ENCODE measurements at places on chromosomes 3 and 15. TPM values are rescaled to one million over a fixed set of nuclear protein-coding genes. Genes with fewer than 3 reads are reported as not detected.
A peak's percentile ranks its signal among the peaks of the same experiment; 100 is the strongest.

DNA sequence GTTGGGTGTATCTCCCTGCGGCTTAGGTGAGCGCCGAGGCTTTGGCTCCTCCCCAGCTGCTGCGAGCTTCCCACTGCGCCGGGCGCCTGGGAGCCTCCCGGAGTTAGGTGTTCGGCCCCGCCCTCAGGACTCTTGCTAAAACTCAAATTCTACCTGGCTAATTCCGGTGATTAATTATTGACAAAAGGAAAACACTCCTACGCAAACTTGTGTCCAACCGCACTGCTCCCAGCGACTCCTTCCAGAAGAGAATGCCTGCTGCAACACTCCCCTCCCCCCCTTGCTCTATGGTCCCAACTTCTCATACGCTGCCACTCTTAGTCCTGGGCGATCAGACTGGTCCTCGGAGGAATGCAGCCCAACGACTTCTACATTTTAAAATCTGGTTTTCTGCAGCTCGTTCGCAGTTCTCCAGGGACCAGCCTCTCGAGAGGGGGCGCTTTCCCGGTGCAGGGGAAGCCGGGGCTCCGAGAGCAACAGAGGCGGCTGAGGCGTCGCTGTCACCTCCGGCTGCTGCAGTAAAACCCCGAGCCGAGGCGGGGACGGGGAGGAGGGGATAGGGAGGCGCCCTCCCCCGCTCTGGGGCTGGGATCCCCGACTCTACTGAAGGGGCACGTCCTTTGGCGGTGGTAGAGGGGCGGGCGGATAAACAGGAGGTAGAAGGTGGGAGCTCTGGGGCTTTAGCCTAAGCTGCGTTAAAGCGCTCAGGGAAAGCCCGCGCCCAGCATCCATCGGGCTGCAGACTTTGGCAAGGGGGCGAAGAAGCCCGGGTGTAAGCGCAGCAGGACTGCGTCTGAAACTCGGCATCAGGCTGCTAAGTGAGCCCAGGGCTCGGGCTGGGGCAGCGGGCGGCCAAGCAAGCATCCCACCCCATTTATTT, at the start of gene SPTSSB:
SPTSSB (minus strand) TSS at position 77 of the 880 bp plus-strand sequence. CDS start 25,194 bp downstream, outside the sequence.
- peak; percentile 24 for DNase-seq

DNA sequence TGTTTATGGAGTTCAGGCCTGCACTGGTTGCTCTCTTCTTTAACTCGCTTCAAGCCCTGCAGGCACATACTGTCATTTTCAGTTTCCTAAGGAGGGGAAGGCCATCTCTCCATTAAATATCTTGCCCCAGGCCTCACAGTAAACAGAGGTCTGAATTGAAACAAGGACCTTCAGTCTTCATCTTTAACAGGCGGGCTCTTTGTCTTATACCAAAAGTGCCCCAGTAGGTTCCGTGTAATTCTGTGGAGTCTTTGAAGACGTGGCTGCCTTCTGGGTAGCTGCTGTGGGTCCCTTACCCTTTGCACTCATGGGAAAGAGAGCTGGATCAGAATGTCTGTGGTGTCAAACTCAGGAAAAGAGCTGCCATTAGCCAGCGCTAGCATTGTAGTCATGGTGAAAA, 161.2 kb downstream of the APBA2 start:
- DNase-seq = no peak

GRCh38 chr3:44436181-44436580, 41.3 kb downstream of the ZNF445 start:
- no peak for DNase-seq

GRCh38 chr15:38072348-38073177, 138.1 kb downstream of the TMCO5A start:
- DNase-seq = peak; percentile 80

DNA sequence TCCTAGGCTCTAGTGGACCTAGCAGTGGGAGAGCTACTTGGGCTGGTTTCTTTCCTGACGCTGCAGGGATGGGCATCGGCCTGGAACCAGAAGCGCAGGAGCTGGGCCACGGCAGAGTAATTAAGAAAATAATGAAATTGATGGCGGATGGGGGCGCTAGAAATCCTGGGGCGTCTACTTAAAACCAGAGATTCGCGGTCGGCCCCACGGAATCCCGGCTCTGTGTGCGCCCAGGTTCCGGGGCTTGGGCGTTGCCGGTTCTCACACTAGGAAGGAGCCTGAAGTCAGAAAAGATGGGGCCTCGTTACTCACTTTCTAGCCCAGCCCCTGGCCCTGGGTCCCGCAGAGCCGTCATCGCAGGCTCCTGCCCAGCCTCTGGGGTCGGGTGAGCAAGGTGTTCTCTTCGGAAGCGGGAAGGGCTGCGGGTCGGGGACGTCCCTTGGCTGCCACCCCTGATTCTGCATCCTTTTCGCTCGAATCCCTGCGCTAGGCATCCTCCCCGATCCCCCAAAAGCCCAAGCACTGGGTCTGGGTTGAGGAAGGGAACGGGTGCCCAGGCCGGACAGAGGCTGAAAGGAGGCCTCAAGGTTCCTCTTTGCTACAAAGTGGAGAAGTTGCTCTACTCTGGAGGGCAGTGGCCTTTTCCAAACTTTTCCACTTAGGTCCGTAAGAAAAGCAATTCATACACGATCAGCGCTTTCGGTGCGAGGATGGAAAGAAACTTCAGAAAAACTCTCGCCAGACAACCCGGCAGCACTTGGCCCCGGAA, 6.1 kb downstream of the SOX14 start:
- DNase-seq = no peak

DNA sequence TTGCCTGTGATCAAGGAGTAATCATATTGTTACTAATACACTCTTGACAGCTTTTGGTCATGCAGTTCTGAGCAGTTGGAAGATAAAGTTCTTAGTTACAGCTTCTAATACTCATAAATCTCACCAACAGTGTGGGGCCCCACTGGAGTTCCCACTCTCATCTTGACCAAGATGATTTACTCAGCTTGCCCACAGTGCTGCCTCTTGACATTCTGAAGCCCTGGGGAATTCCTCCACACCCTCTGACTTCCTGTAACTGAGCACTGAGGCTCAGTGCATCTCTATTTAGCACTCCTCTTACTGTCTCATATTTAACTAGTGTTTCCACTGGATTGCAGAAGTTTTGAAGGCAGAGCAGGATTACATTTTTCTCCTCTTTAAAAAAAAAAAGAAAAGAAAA, 1.9 kb upstream of the ARL6IP5 start:
- peak; percentile 66 for DNase-seq

GRCh38 chr3:155097009-155097349, 16.9 kb downstream of the MME start:
- DNase-seq = no peak

- no peak for DNase-seq
These were observed 3.8 kb downstream of the USP3 start for GRCh38 chr15:63507878-63508818.

DNA sequence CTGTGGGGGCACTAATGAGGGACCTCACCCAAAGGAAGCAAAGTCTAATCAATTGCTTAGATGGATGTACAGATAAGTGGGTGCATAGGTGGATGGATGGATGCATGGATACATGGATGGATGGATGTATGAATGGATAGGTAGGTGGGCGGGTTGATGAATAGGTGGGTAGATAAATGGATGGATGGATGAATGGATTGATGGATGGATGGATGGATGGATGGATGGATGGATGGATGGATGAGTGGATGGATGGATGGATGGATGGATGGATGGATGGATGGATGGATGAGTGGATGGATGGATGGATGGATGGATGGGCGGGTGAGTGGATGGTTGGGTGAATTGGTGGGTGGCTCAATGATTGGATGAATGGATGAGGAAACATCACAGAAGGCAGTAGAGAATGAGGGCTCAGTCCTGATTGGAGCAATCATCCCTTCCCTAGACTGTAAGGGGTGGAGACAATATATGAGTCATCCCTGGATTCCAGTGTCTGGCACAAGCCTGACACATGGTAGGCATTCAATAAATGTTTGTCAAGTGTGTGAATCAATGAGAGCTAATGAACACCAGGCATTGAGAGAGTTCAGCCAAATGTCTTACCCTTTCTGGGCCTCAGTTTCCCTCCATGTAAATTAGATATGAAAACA, 40.4 kb upstream of the PXYLP1 start:
- DNase-seq = no peak

DNA sequence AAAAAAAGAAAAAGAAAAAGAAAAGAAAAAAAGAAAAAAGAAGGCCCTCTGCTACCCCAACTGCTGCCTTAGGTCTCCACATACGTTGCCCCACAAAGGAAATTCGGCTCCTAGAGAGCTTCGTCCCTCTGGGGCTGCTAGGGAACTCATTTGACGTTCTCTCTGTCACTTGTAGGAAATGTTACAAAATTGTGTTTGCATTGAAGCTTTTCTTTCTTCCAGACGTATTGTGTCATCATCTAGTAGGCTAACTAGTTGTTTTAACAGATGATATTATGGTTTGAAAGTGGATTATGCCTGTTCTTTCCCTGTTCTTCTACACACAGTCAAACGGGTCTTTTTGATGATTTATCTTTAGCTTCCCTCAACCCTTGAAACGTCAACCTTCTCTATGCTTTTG, 125.3 kb downstream of the BDH1 start:
- peak; percentile 19 for DNase-seq

GRCh38 chr3:123330441-123330991, 118.4 kb downstream of the ADCY5 start:
- no peak for DNase-seq

- DNase-seq = no peak
These were observed 116.9 kb downstream of the B3GALNT1 start for GRCh38 chr3:160987982-160988964.

- no peak for DNase-seq
These were observed 7.6 kb downstream of the PLXNB1 start for GRCh38 chr3:48422272-48422671.

DNA sequence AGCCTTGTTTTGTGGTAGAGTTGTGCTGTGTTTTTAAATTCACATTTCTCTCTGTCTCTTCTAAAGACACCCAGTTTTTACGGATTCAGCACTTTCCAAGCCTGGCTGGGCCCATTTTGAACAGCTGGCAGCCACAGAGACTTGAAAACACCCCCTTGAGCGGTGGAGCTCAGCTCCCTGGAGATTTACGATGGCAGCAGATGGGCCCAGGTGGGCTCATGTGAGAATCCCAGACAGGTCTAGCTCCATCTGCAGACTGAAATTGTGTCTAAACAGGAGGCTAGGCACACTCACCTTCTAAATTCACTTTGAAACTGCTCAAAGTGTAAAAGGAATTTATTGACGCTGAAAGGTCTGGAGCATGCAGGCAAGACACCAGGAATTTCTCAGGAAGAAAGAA, 232.0 kb upstream of the HES1 start:
- DNase-seq = no peak

DNA sequence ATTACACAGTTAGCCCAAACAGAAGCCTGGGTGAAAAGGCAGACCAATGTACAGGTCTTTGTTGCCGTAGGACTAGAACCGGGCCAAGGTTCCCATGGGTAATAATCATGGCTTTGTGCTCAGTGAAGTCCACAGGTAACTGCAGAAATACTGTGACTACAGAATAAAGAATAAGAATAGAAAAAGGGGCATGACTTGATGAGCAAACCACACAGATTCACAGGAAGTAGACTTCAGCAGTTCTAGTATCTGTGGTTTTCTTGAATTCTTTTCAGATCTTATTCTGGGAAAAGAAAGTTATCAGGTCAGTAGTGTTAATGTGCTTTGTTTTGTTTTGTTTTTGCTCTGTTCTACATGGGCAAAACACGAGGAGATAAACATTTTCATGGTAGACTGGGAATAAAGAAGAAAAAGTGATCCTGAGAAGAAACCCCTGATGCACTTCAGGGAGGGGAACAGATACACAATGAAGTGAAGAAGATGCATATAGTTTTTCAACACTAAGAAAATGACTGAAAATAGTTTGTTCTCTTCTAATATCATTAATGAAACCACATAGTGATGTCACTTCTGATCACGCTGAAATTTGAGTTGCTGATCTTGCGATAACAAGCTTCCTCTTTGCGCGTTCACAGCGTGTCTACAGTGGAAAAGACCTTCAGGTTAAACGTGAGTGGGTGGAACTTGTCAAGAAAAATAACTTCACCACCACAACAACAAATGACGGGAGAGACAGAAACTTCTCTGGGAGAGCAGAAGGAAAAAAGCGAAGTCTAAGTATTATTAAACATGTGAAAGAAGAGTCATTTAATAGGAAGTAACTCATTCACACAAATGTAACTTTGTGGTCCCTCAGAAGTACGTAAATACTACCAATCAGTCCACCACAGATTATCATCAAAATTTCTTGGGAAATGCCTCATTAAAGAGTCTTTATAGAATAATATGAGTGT, 315.8 kb upstream of the SATB1 start:
- DNase-seq = no peak

- no peak for DNase-seq
These were observed 161.5 kb downstream of the FEZF2 start for GRCh38 chr3:62211675-62212429.

DNA sequence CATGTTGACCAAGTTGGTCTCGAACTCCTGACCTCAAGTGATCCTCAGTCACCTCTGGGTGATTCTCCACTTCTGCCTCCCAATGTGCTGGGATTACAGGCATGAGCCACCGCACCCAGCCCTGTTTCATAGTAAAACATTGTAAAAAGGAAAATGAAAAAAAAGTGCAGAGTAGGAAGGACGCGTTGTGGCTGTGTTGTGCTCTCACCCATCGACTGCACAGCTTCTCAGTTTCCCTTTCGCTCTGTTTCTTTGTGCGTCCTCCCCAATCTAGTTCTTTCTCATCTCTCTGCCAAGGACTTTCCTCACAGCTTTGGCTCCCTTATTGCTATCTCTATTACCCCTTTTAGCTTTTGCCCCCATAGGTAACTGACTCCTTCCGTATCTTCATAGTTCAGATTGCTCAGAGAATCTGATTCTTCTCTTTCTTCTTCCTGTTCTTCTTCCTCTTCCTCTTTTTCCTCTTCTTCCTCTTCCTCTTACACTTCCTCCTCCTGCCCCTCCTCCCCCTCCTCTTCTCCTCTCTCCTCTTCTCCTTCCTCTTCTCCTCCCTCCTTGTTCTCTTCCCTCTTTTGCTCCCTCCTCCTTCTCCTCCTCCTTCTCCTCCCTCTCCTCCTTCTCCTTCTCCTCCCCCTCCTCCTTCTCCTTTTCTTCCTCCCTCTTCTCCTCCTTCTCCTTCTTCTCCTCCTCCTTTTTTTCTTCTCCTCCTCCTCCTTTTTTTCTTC, 81.1 kb upstream of the VGLL4 start:
- DNase-seq = no peak

GRCh38 chr3:171944118-171945016, 95.0 kb upstream of the FNDC3B start:
- DNase-seq = peak; percentile 8

DNA sequence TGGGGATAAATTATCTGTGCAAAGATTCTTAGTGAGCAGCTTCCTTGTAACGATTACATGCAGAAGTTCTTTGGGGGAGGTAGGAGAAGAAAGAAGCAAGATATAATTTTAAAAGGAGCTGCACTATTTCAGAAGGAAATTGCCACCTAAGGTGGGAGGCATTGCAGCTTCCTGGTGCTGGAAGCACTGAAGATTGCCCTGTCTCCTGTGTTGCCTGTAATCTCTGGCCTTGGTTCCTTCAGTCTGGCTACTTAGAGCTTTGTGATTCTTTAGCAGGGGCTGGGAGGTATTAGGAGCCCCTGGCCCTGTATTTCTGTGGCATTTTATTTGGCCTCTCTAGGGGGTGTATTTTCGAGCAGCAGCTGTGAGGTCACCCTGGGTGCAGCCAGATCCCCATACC, 35.5 kb downstream of the CACNA2D3 start:
- no peak for DNase-seq

- no peak for DNase-seq
These were observed 817 bp upstream of the PLXNA1 start for GRCh38 chr3:126982126-126982470.

Gene GPR156
- 0.34 TPM for total RNA-seq

Gene SPESP1
- total RNA-seq = not detected

Gene EPHA6
- total RNA-seq = not detected

Gene AGBL1
- total RNA-seq = not detected

Gene LRRC31
- not detected for total RNA-seq

Gene ADGRG7
- not detected for total RNA-seq

Gene DNASE1L3
- not detected for total RNA-seq

Gene SLC2A2
- total RNA-seq = not detected

Gene MEX3B
- total RNA-seq = 20.4 TPM

Gene GRK7
- not detected for total RNA-seq

Gene EDC3
- 7.6 TPM for total RNA-seq

Gene PPM1L
- total RNA-seq = 0.24 TPM
